Mucosa of gallbladder (tissue), 1 donor: ENCODE measurements at places on chromosomes 12 and 14. TPM values are rescaled to one million over a fixed set of nuclear protein-coding genes. Genes with fewer than 3 reads are reported as not detected.

OTX2 gene
- not detected for total RNA-seq

GRCh38 chr12:122052285-122052684, 26.3 kb upstream of the MLXIP start:
- no peak for DNase-seq

DNA sequence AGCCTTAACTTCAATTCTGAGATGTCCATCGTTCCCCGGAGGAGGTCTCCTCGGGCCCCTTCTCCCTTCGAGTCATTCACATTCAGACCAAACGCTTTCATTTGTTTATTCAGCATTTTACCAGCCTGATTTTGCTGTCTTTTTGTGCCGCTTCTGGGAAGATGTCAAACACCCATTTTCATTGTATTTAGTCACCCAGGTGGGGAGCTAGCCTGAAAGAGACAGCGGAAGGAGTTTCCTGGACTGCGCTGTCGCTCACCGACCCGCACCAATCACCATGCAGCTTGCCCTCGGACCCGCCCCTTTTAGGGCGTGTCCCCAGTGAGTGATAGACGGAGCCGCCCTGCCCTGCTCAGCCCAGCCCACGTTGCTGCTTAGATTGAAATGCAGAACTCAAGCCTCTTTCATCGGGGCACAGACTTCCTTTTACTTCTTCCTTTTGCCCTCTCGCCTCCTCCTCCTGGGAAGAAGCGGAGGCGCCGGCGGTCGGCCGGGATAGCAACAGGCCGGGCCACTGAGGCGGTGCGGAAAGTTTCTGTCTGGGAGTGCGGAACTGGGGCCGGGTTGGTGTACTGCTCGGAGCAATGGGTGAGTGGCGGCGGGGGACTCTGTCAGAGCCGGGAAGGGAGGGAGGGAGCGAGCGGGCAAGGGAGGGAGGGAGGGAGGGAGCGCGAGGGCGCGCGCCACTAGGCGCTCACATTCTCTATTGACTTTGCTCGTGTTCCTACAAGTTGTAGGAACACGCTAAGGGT, at the start of gene PAX9:
TSS of gene PAX9 (plus strand) at position 355 of the 752 bp plus-strand sequence. CDS start at position 585, 230 bp downstream.
- peak; percentile 57 for DNase-seq

VPS33A gene
- total RNA-seq: 18.7 TPM

DNA sequence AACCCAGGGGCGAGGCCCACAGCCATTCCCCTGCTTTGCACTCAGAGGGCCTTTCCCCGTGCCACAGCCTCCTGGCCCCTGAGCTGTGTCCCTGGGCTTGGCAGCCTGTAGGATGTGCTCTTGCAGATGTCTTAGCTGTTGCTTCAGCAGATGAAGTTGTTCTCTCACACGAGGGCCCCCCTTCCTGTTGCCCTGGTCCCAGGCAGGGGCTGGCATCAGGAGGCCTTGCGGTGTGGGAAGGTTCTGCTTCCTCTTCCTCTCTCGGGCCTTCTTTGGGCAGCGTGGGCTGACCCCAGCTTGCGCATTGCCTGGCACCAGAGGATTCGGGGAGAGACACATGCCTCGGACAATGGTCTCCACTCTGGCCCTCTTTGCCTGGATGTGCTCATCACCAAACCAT, 12.7 kb downstream of the PROX2 start:
- no peak for DNase-seq

OR6C2 gene
- not detected for total RNA-seq

DBX2 gene
- total RNA-seq: not detected

PIP4P1 gene
- total RNA-seq: 44.3 TPM

GALNT16 gene
- 4.1 TPM for total RNA-seq

- no peak for DNase-seq
These were observed 107.4 kb downstream of the SSPN start for GRCh38 chr12:26302776-26303175.

DNA sequence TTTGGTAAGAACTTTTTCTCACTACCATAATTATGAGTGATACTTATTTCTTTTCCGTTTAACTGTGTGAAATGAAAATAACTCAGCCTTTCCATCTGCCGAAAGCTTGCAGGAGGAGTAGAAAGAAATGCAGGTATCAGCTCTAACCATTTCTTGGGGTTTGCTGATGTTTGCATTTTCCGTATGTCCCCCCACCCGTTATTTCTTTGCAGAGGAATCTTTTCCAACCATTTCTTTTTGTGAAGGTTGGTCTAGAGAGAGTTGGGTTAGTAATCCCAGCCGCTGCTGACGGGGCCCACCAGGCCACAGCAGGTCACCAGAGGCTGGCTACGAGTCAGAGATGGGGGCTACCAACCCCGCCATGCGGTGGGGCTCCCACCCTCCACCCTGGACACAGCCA, 7.0 kb upstream of the PIWIL1 start:
- DNase-seq: no peak

- DNase-seq: no peak
These were observed 222.9 kb upstream of the MYL2 start for GRCh38 chr12:111143271-111143670.

FOXM1 gene
- 2.6 TPM for total RNA-seq

KRT6C gene
- not detected for total RNA-seq

DNA sequence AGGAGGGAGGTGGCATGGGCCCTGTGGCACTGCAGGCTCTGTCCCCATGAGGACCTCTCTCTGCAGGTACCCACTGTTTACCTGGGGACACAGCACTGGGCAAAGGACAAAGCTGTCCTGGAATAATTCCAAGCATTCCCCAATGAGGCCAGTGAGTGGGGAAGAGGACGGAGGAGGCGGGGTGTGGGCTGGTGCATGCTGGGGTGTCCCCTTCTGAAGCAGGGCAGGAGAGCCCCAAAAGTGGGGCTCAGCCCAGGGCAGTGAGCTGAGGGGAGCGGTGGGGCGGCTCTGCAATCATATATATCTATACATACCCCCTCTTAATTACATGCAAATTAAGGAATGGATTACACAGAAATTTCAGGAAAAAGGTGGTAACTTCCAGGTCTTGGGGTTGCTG, 315.8 kb downstream of the ADGRD1 start:
- DNase-seq: no peak

GRCh38 chr12:6082613-6083012, 41.9 kb downstream of the VWF start:
- no peak for DNase-seq

- peak; percentile 62 for DNase-seq
These were observed 2.0 kb upstream of the ART4 start for GRCh38 chr12:14845350-14845750.

GRCh38 chr14:105862581-105863239, 336.3 kb downstream of the TMEM121 start:
- DNase-seq: no peak

AKAP5 gene
- 1.5 TPM for total RNA-seq

DNA sequence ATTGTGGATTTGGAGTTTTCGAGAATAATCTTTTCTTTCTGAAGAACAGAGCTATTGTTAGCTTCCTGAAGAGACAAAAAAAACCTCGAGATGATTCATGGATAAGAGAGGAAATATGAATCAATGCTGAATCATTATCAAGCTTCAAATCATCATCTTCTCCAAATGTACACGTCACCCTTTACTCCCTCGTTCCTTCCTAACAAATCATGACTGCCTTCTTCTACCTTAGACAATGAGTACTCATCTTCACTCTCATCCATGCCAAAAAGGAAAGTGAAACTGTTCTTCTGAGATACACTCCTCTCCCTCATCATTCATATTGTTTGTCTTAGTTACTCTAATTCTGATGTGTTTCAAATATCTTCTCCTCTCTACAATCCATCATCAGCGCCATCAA, 1115.8 kb upstream of the ATXN7L3B start:
- DNase-seq: no peak

- DNase-seq: no peak
These were observed 397 bp downstream of the SERPINA1 start for GRCh38 chr14:94388027-94388383.

DNA sequence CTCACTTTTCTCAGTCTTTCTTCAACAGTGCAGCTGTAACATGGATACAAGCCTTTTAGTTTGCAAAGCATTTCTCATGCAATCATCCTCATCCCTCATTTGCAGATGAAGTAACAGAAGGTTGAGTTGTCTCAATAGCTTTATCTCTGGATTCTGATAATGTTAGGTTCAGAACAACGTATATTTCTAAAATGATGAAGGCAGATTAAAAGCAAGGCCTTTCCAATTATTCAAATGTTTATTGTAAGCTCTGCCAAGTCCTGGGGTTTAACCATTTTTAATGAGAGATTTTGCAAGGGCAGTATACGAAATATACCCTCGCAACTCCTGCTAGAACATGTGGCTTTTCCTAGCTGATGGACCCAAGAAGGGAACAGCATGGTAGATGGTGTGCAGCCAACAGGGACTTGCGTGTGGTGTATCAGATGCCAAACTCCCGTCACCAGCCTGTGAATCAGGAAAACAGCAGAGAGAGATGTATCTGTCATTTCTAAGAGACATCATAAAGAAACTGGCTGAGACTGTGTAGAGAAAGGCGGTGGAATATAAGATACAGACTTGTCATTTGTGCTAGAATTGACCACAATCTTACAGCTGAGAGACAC, 319.7 kb downstream of the MED13L start:
- DNase-seq: no peak

DNA sequence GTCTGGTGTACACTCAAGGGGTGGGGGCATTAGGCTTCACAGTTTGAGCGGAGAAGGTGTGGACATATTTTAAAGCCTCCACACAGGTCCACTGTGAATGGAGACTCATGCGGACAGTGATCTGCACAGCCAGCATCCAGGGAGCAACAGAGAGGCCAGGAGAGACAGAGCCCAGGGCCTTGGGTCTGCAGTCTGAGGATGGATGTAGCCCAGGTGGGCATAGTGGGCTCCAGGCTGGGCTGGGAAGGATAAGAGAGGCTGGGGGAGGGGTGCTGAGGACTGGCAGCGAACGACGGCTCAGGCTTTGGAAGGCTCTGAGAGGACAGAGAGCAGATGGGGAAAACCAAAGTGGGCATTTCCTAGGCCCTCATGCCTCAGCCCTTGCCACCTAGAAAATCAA, 128.8 kb downstream of the PAPOLA start:
- no peak for DNase-seq

RITA1 gene
- total RNA-seq: 21.5 TPM

- no peak for DNase-seq
These were observed 37.5 kb upstream of the DDX11 start for GRCh38 chr12:31035967-31036665.

DNA sequence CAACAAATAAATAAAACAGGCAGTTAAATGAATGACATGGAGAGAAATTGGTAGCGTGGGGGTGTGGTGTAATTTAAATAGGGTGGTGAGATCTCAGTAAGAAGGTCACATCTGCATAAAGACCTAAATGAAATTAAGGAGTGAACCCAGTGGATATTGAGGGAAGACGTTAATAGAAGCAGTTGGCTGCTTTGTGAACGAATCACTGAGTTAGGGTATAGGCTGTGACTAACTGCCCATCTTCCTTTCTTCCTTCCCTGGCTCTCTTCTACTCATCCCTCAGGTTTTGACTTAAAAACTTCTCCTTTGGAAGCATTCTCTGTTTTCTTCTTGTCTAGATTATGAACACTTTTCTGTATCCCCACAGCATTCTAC, 64.7 kb downstream of the BTG1 start:
- no peak for DNase-seq

- no peak for DNase-seq
These were observed 206.8 kb upstream of the LHX5 start for GRCh38 chr12:113678223-113679119.

GRCh38 chr12:92096346-92097136, 49.1 kb downstream of the BTG1 start:
- no peak for DNase-seq

LIN7A gene
- 25.4 TPM for total RNA-seq

GRCh38 chr12:21165048-21165447, 34.1 kb downstream of the SLCO1B1 start:
- DNase-seq: no peak

DNA sequence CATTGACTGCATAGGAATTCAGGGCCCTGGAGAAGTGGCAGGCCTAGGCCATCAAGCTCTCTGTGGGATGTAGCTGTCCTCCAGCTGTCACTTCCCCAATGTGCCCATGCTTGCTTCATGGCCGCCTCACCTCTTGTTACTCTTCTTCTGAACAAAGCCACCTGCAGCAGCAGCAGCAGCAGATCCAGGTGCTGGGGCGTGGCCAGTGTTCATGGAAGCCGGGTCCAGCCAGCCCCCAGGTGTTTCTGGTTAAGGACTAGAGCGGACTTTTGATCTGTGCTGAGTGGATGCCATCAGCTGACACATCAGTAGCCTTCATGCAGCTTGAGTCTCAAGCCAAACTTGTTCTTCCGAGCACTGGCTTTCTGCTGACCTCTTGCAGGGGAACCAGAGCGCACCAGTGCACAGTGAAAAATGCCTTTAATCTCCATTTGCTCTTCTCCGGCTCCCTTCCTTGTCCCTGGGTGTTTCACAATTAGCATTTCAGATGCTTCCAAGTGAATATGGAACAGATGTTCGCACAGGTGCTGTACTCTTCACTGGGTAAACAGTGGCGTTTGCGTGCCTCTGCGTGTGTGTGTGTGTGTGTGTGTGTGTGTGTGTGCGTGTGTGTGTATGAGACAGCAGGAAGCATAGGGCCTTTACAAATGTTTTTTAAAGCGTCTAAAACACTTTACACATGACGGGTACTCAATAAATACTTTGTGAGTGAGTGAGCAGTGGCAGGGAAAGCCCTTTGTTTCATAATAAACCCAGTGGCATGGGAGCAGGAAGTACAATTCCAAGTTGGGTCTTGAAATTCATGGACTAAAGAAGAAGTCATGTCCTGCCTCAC, 20.1 kb downstream of the TPCN1 start:
- peak; percentile 70 for DNase-seq

- no peak for DNase-seq
These were observed 89.7 kb upstream of the PARP11 start for GRCh38 chr12:3962631-3963483.

- DNase-seq: no peak
These were observed 1.0 kb upstream of the GPX2 start for GRCh38 chr14:64943556-64943955.

- no peak for DNase-seq
These were observed 291.8 kb downstream of the FOXN3 start for GRCh38 chr14:89125216-89125615.
